Calu3 (cell line): ENCODE measurements at places on chromosomes 1 and 21. TPM values are rescaled to one million over a fixed set of nuclear protein-coding genes. Genes with fewer than 3 reads are reported as not detected.

GRCh38 chr1:201053155-201053860 is 29.8 kb upstream of the KIF21B start:
- peak; percentile 20 for DNase-seq

The SRRM1 gene
- total RNA-seq: 122 and 130 TPM in 2 replicates

The SLC6A9 gene
- 18.2 and 19.5 TPM in 2 replicates for total RNA-seq

The CFAP45 gene
- total RNA-seq: 1.6 and 1.8 TPM in 2 replicates

The SYT6 gene
- total RNA-seq: not detected in 2 replicates
